ENCODE measurements at places on chromosomes 2 and 18.

GRCh38 chr2:196899976-196900375 lies 26.5 kb downstream of the PGAP1 start:
- ATAC-seq = no peak

- no peak for ATAC-seq
Measured at GRCh38 chr2:235087832-235088495, 136.1 kb downstream of the SH3BP4 start.

- ATAC-seq = no peak
Measured at GRCh38 chr18:79883461-79884293, 67.8 kb downstream of the SLC66A2 start.

DNA sequence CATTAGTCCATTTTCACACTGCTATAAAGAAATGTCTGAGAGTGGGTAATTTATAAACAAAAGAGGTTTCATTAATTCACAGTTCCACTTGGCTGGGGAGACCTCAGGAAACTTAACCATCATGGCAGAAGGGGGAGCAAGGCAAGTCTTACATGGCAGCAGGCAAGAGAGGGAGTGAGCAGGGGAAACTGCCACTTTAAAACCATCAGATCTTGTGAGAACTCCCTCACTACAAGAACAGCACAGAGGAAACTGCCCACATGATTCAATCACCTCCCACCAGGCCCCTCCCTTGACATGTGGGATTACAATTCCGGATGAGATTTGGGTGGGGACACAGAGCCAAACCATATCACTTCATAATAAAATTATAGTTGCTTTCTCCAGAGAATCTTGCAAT lies 365.5 kb upstream of the ID2 start:
- ATAC-seq = no peak

GRCh38 chr2:115606350-115606749 lies 1163.9 kb downstream of the DPP10 start:
- no peak for ATAC-seq

- no peak for ATAC-seq
Measured at GRCh38 chr2:106798826-106799552, 87.0 kb downstream of the ST6GAL2 start.

DNA sequence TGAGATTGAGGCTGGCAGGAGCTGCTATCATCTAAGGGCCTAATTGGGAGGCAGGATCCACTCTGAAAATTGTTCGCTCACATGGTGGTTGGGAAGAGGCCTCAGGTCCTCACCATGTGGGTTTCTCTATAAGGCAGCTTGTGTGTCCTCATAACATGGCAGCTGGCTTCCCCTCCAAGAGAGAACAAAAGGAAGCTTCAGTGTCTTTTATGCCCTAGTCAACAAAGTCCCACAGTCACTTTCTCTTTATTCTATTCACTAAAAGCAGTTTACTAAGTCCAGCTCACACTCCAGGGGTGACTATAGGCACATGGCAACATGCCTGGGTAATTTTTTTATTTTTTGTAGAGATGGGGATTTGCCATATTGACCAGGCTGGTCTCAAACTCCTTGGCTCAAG lies 5.8 kb upstream of the ITGAV start:
- no peak for ATAC-seq

DNA sequence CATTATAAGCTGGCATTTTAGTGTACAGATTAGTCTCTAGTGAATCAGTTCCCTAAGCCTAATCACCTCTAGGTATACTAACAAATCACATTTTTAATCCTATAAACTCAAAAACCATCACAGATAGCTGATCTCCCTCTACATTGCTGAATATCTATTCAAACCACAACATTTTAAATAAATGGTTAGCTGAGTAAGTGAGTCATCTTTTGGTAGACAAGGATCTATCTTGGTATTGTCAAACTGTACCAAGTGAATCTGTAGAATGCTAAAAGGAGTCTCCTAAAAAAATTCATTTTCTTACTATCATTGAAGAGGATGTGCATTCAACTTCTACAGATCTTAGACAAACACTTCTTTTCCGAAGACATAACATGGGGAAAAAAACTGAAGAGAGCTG lies 40.7 kb downstream of the INO80D start:
- no peak for ATAC-seq

GRCh38 chr2:392181-392925 lies 104.5 kb upstream of the ALKAL2 start:
- ATAC-seq = no peak

- ATAC-seq = no peak
Measured at GRCh38 chr18:10322435-10322834, 132.0 kb upstream of the APCDD1 start.

DNA sequence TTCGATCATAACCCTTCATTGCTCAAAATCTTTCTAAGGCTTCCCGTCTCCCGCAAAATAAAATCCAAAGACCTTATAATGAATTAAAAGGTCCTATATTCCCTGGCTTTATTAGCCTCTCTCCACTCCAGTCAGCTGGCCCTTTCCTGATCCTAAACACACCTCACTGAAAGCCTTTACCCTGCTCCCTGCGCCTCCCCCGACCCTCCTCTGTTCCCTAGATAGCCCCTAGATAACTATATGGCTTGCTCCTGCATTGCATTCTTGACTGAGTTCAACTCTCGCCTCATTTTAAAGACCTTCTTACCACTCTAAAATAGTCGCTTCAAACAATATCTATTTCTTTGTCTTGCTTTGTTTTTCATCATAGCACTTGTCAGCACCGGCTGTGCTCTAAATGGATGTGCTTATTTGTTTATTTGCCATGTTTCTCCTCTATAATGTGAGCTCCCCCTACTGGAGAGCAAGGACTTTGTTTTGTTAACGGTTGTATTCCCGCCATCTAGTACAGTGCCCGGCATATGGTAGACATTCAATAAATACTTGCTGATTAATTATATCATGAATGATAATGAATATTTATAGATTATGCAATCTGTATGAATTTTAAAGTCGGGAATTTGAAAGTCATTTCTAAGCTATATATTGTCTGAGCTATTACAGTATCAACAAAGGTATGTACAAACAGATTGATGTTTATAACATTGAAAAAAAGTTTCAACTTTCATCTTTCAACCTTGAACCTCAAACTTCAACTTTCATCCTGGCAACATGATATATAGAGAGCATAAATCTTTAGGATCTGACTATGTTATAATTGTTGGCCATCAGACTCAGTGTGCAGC lies 32.4 kb upstream of the VIT start:
- peak; percentile 65 for ATAC-seq

DNA sequence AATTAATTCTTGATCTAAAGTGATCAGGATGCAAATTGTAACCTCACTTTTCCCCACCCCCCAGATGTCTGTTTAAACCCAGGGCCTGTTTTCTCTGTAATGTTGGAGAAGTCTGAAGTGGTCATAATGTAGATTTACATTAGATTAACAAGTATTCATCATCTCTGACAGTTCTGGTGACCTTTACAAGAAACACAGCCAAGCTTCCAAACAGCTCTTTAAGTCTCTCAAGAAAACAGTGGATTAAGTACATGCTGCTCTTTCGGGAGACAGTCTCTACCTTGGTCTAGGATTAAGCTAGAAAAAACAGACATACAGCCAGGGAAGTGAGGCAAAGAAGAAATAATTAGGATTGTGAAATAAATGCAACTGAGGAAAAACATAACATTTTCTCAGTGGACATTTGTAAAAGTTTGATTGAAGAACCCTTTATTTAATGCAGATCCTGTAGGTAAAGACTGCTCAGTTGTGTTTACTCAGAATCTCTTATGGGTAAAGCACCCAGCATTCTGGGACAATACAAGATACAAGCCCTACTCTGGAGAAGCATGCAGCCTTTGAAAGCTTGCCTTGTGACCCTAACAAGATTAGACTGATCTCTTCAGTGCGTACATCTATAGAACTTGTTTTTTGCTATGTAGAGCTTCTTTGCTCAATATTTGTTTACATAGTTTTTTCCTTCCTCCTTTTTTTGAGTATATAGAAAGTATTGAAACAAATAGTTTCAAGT lies 203.9 kb downstream of the PHLPP1 start:
- no peak for ATAC-seq

DNA sequence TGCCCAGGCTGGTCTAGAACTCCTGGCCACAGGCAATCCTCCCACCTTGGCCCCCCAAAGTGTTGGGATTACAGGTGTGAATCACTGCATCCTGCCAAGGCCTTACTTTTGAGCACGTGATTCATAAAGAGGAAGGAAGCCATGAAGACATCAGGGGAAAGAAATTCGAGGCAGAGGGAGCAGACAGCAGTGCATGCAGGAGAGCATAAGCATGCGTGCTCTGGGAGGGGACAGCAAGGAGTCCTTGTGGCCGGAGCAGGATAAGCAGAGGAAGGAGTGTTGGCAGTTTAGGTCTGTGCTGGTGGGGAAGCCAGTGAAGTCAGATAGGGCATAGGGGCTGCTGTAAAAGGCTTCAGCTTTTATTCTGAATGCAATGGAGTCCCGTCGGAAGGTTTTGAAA lies 400.5 kb upstream of the RAB12 start:
- ATAC-seq = no peak

DNA sequence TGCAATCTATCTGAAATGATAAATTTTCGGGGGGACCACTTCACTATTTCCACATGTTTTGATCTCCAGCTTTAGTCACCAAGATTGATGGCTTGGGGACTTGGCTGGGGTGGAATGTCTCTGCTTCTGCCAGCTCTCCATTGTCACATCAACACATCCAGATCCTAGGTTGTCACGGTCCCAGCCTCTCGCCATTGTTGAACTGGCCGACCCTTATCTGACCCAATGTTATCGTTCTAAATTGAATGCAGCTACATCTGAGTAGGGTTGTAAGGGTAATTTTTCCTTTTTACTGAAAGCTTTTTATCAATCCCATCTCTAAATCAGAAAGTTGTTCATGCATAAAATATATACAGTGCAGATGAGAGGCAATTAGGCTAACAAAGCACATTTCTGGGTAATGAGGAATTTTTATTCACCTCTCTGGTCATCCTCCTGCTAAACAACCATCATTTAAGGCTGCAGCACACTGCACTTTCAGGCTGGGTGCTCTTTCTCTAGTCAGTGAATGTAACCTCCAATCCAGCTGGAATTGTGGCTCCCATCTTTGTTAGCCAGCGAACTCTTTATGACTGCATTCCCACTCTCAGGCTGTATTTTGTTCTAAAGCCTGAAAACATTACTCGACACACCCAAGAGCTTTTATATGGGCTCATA lies 128.2 kb downstream of the COL4A4 start:
- ATAC-seq = no peak

DNA sequence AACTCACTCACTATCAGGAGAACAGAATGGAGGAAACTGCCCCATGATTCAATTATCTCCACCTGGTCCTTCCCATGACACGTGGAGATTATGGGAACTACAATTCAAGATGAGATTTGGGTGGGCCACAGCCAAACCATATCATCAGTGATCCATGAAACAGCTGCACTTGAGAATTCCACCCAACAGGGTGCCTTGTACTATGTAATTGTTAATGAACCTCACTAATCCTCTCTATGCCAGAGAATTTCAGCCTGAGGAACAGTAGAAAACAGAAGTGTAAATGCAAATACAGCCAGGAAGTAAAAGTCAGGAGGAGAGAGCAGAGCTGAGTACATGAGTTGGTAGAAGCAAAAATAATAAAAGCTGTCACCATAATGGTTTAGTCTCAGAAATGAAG lies 261.4 kb downstream of the EPHA4 start:
- no peak for ATAC-seq

DNA sequence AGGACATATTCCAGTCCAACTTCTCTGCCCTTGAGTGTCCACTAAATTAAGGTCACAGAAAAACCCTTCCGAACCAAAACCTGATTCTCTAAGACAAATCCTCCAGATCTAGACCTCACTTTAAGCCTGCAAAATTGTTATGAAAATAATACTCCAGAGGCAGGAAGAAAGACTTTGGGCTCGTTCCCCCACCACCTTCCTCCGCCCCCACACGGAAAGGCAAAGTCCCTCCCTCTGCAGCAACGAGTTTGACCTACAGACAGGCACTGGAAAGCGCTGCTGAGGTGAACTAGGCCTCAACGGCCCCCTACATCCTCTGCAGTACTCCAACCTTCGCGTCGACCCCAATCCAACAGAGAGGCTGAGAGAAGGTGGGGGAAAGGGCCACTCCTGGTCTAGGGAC lies 808 bp downstream of the ATP5MC3 start:
- ATAC-seq = peak; percentile 65

DNA sequence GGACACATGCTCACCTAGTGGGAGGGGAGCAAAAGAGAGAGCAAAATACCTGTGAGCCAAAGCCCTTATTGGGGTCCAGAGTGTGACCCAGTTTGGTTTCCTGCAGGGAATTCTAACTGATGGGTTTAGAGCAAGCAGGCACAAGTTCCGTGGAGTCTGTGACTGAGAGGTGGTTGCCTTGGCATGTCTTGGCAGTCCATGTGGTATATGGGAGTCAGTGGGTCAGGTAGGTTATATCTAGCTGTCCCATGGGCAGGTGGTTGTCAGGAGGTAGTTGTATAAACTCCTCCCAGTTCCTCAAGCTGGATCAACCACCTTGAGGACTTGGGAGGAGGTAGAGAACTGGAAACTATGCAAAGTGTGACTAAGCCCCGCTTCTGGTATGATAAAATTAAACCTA lies 452.8 kb upstream of the VWC2L start:
- no peak for ATAC-seq

- ATAC-seq = no peak
Measured at GRCh38 chr18:11468617-11469016, 140.8 kb upstream of the SLC35G4 start.

GRCh38 chr18:76691800-76692199 lies 130.6 kb upstream of the ZNF236 start:
- no peak for ATAC-seq
